ENCODE measurements at places on chromosomes 7 and 10.

DNA sequence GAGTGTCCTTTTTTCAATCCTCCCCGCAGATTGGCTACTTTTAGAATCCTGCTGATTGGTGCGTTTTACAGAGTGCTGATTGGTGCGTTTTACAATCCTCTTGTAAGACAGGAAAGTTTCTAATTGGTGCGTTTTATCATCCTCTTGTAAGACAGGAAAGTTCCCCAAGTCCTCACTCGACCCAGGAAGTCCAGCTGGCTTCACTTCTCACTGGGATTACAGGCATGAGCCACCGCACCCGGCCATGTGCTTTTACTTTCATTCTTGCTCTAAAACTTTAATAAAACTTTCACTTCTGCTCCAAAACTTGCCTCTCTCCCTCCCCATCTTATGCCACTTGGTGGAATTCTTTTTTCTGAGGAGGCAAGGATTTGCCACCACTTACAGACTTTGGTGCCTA is 17.0 kb upstream of the WAPL start:
- DNase-seq: no peak

DNA sequence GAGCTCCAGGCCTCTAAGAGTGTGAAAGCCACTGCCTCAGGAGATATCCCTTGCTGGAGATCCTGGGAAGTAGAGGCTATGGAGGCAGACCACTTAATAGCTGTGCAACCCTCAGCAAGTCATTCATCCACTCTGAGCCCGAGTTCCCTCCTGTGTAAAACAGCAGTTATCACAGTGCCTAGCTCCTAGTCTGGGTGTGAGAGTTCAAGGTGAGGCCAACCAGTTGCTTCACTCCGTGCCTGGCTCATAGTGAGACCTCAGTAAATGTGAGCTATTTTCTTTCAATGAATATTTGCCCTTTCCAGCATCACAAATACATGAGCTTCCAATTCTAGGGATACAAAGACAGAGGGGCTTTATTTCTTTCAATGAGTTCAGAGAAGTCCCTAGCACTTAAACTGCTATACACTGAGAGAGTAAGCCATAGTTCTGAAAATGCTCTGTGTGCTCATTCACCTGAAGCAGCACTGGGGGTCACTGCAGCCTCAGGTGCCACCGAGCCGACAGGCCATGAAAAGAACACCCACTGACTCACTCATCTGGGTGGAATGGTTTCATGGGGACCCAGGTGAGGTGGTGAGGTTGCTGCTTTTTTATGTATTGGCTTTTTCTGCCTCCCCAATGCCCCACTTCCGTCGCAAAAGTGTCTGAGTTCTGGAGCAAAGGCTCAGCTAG is 259.8 kb downstream of the KCNMA1 start:
- DNase-seq: no peak

DNA sequence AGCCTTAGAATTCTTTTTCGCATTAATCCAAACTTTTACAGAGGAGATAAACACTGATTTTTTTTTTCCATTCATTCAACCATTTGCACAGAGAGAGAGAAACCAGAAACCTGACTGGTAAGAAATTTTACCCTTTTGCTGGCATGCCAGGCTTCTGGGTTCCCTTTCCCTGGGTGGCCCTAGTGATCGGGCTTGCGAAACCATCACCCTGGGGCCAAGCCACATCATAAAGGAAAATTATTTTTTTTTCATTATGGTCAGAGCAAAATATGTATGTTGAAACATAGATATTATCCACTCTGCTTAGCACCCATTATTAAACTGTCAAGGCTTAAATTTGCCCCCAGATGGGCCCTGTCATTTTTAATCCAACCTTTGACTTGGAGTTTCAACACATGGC is 55.4 kb upstream of the INHBA start:
- DNase-seq: no peak

DNA sequence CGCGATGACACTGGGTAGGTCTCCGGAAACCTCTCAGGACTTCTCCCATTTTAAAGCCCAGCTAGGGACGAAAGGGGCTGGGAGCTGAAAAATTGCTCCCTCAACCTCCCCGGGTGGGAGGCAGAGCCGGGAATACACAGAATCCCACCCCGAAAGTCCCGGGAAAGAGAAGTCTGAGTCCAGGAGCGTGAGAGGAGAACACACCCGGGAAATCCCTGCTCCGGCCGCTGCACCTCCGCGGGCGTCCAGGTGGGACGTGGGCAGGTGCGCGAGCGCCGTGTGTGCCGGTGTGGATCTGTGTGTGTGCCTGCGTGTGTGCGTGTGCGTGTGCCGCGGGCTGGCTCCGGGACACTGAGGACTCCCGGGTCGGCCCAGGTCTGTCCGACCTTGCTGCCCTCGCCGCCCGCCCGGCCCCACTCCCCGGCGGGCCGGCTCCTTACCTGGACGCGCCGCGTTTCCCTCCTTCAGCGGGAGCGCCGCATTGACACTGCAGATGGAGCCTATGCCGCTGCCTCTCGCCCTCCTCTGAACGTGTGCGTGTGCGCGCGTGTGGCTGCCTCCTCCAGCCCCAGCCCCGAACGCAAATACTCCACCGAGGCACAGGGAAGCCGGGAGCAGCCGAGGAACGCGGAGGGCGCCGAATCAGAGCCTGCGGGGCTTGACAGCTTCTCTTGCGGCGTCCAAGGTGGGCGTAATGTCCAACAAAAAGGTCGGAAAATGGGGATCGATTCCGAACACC is at the start of gene PLXNA4:
PLXNA4 (minus strand) TSS at position 489 of the 739 bp plus-strand sequence. CDS start 67,777 bp downstream, outside the sequence.
- no peak for DNase-seq

GRCh38 chr7:104973227-104973626 is 40.8 kb upstream of the KMT2E start:
- DNase-seq: no peak

DNA sequence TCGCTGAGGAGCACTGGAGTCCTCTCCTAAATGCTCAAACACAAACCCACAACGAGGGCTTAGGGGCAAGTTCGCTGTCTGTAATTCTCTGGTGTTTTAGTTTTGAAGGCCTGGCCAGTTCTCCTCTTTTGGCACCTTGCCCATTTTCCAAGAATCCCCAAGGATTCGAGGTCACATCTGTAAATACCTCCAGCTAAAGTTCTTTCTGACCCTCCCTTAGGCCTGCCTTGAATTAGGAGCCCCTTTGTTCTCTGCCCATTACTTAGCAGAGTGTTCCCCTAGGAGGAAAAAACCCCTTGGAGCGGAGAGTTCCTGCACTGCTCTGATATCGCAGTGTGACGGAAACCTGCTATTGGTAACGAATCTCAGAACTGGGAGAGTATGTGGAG is 743 bp upstream of the PYROXD2 start:
- DNase-seq: no peak

DNA sequence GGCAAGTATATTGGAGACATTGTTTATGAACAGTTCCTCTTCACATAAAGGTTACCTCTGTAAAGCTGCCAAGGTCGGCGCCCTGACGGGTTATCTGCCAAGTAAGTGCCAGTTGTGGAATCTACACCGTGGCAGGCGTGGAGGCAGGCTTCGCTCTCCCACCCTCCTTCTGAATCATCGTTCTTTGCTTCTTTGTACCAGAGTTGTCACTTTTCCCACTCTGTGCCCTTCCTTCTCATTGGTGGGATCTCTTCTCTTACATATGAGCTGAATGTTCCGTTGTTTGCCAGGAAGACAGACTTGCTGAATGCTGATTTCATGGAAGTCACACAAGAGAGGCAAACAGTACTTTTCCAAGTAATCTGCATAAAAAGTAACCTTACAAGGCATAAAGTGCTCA is 40.6 kb upstream of the PTPRZ1 start:
- DNase-seq: no peak

GRCh38 chr10:86243651-86244155 is 122.9 kb downstream of the GRID1 start:
- DNase-seq: no peak

DNA sequence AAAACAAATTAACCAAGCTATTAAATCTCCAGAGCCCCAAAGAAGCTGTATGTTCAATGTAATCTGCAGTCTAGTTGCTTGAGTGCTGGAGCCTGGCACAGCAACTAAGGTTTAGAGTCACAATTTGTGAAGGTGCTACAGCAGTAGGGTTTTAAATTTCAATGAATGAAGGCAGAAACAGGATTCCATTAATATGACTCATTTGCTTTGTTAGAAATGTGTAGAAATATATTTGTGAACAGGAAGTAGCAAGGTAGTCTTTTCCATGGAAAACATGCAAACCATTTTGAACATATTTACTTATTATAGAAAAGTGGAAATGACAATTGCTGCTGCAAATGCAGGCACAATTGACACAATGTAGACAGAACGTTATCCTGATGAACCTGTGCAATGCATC is 149.0 kb upstream of the STEAP4 start:
- no peak for DNase-seq

DNA sequence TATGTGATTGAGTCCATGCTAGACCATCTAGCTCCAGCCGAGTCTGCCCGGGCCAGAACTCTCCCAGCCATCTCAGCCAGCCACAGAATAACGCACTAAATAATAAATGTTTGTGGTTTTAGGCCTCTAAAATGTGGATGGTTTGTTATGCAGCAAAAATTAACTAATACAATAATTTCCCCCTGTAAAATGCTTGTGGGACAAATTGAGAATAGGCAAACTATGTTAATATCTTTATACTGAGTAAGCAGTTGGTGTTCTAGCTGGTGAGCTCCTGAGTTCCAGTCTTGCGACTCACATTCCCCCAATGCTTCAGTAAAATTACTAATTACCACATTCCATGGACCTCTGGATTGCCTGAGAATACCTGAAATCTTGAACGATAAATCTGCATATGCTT is 316.8 kb upstream of the NFE2L3 start:
- DNase-seq: no peak

- no peak for DNase-seq
These were observed 517 bp downstream of the ITGB1 start for GRCh38 chr10:32957341-32958084.

GRCh38 chr10:76981251-76981650 is 656.4 kb downstream of the KCNMA1 start:
- DNase-seq: no peak

GRCh38 chr7:99142727-99143520 is 984 bp downstream of the SMURF1 start:
- DNase-seq: peak; percentile 63

DNA sequence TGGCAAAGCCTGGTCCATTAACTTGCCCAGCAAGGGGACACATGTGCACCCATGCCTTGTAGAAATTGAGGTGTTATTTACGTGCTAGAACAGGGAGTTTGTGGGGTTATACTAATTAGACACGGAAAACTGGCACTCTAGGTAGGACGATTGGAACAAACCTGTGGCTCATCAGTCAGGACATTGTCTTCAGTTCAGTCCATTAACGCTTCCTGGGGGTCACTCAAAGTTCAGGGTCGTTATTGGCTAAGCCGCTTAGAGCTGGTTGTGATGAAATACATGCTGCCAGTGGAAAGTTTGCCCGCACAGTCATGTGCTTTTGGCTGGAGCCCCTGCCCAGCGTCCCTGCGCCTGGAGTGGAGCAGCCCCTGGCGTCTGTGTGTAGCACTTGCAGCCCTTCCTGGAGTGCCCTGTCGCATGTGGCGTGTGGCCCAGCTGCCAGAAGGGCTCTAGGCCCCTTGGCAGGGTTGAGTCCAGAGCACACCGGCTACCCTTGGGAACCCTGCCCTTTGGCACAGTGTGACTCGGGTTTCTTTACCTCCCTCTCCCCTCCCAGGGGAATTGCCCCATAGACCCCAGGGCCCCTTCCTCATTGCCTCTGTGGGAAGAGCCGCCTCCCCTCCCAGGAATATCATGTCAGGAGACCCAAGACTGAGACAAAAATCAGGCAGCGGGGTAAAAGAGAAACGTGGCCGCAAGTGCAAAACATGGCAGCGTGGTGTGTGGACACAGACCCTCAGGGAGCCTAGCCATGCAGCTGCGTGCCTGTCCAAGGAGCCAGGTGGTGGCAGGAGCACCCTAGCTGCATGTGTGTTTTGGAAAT is 9.8 kb downstream of the ZNF775 start:
- DNase-seq: no peak

- DNase-seq: no peak
These were observed 61.2 kb upstream of the ZNF716 start for GRCh38 chr7:57388761-57389160.

- no peak for DNase-seq
These were observed 570.4 kb upstream of the ANKRD30A start for GRCh38 chr10:36555036-36555435.

DNA sequence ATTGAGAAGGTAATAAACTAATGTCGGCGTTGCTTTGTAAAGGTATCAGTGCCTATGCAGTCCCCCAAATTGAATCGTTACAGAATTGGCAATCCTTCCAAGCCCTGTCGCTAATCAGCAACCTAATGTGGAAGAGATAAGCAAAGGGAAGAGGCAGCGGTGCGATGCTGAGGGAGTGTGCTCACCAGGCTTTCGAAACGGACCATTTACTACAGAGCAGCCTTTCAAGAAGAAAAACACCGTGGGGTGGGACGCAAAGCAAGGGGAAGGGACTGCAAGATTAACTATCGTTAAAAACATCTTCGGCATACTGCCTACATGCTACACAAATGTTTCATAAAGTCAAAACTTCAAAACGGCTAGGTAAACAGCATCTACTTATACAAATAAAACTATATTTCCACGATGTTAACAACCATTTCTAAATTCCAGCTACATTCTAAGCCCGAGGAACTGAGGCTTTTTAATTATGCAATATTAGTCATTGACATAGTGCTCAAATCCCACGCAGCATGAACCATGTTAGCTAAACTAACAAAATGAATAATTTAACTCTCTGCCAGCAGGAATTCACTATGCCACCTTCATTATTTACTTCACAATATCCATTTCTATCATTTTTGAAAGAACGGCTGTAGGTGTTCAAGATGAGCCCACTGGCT is 85.2 kb downstream of the CHCHD3 start:
- DNase-seq: no peak

DNA sequence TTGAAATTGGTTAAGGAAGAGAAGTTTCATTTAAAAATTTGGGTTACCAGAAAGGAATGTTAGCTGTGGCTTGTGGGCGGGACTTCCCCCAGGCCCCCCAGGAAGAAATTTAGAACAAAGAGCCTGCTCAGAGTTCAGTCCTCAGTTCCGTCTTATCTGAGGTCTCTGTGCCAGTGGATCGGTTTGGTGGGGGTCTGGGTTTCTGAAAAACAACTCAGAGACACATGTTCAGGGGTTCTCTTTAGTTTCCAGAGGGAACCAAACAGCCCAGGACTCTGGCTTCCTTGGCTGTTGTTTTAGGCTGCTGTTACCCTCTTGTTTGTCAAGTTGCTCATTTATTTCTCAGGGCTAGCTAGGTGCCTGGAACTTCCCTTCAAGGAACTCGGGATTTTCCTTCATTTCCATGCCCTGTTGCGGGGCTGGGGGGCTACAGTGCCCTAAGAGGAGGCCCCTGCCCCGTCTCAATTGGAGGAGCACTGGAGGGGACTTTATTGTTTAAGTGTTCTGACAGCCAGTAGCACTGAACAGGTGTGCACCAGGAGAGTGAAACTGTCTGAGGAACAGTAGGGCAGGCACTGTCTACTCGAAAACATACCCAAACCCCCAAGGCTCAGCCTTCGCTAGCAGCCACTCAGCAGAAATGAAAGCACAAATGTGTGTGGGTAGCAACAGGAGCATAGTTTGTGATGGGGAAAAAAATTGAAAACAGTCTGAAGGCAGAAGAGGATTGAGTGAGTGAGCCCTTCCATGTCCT is 59.9 kb downstream of the ALOX5 start:
- DNase-seq: no peak

- no peak for DNase-seq
These were observed 171.7 kb downstream of the LCOR start for GRCh38 chr10:97003804-97004201.

- DNase-seq: no peak
These were observed 39.5 kb downstream of the ESYT2 start for GRCh38 chr7:158789842-158790241.
